Stimulated activated CD8-positive, alpha-beta memory T cell treated with anti-CD3 and anti-CD28 coated beads, Interleukin-4, amount 100 ng/mL, for 4 hours (primary cell): ENCODE measurements at places on chromosomes 16 and 17.

DNA sequence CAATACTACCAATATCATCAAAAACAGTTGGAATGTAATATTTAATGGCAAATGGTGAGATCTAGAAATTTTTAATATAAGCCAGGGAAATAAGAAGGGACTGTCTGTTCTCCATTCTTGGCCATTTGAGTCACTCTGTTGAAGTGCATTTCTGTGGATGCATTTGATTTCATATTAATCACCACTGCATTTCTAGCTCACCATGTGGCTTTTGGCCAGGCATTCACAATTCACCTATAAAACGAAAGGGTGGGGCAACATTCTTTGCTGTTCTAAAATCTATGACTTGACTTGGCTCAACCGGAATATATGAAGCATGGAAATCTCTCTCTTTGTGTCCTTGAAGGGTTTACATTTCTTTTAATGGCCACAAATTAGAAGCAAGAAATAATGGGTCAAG is 483.0 kb downstream of the SLC39A11 start:
- no peak for DNase-seq

DNA sequence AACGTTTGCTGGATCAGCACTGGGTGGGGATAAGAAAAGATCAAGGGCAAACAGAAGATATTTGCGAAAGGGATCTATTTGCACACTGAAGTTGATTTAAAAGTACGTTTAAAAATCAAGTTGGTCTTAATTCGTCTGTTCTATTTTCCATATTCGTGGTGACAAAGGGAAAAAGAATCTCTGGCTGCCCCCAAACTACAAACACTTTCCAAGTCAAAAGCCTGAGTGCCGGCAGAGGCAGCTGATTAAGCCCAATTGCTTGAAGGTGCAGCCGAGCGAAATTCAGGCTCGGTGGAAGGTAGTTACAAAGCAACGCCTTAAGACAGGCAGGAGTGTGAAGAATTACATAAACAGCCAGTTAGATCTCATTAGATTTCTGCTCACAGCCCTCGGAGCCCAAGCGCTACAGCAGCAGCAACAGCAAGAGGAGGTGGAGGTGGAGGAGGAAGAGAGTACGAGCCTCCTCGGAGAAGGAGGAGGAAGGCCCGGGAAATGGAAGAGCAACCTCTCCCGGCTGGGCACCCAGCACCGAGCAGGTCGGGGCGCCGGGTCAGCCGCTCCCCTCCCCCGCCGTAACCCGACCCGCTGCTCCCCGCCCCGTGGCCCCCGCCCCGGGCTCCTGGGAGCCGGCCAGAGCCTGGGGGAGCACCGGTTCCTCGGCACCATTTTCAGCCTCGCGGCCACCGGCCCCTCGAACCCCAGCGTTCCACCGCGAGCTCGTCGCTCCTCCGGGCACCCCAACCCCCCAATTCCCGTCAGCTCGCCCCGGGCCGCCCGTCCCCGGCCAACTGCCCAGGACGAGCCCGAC is 890 bp downstream of the TOB1 start:
- no peak for DNase-seq

DNA sequence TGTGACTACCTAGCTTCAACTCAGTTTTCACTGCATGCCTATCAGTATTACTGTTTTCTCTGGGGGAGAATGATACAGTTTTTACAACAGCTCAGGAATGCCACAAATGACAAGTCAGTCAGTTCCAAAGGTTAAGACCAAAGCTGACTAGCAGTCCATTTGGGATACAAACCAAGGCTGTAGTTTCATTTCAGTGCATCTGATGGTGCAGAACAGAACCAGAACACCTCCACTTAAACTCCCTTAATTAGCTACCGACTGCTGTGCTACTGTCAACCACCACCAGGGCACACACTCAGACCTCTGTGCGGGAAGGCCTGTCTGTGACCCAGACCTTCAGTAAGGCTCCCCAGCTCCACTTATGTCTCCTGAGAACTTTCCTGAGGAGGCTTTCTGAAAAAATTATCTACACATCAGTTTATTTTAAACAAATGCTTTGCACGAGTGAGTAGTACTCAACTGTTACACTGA is 20.4 kb downstream of the NFE2L1 start:
- no peak for DNase-seq

DNA sequence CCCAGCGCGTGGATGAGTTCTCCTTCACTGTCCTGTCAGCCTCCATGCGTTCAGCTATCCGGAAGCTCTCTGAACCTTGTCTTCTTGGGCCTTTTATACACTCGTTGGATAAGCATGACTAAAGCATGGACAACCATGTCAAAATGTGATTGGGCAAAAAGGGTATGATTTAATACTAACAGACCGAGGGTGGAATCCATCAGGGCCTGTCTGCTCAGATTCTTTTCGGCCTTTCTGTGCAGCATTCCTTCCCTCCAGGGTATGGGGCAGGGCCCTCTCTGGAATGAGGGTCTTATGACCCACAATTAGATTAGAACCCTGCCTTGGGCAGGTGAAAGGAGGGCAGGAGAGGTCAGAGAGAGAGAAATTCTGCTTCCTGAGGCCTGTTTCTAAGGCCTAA is 14.0 kb upstream of the CCL5 start:
- no peak for DNase-seq

DNA sequence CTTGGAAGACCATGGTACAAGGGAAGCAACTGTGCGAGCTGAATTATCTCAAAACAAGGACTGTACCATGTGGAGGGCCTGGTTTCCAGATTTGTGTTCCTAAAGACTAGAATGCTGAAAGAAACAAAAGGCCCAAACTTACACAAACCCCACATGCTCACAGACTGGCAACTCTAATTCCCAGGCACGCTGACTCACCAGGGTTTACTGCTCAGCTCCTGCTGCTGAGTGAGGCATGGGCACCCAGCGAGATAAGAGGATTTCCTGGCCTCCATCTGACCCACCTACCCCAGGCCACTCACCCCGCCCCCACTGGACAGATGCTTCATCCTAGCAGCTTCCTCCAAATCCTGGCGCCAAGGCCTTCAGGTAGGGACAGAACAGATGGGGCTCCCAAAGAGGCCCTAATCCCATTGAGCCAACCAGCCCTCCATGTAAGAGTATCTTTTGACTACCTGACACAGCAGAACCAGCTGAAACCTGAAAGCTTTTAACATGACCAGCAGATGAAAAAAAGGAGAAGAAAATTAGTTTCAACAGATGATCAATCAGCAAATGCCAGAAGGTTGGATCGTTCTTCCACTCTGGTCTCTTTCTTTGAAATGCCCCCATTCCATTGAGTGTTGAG is 33.9 kb downstream of the DCUN1D3 start:
- no peak for DNase-seq

GRCh38 chr17:49223168-49223516 is 7.4 kb downstream of the PHOSPHO1 start:
- no peak for DNase-seq

GRCh38 chr16:77133706-77134105 is 57.3 kb upstream of the MON1B start:
- DNase-seq, result no peak

DNA sequence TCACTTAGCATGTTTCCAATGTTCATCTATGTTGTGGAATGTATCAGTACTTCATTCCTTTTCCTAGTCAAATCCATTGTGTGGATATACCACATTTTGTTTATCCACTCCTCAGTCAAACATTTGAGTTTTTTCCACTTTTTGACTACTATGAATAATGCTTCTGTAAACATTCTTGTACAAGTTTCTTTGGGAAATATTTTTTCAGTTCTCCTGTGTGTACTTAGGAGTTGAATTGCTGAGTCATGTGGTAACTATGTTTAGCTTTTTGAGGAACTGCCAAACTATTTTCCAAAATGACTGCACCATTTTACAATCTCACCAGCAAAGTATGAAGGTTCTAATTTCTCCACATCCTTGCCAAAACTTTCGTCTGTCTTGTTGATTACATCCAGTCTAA is 223.7 kb upstream of the AXIN2 start:
- DNase-seq, result no peak

GRCh38 chr17:37802712-37803416 is 58.0 kb upstream of the HNF1B start:
- DNase-seq, result no peak

- no peak for DNase-seq
Measured at GRCh38 chr16:67902831-67903230, 9.8 kb downstream of the PSKH1 start.

- DNase-seq, result no peak
Measured at GRCh38 chr17:75517297-75517865, 1.1 kb downstream of the TSEN54 start.

DNA sequence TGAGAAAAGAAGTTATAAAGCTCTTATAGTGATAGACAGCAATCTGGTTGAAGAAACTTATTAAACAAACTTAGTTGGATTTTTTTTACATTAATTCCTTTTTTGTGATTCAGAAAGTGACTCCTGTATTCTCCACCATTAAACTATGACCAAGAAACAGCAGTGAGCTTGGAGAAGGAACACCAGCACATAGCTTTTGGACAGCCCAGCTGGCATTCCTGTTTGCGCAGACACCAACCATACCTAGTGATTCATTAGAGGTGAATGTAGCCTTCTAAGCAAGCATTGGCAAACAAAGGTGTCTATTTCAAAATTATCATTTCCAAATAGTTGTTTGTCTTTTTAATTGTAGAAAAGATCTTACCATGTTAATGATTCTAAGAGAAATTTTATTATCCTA is 94.4 kb downstream of the STXBP4 start:
- DNase-seq, result no peak

GRCh38 chr16:73034374-73034773 is 13.6 kb downstream of the ZFHX3 start:
- DNase-seq, result no peak

DNA sequence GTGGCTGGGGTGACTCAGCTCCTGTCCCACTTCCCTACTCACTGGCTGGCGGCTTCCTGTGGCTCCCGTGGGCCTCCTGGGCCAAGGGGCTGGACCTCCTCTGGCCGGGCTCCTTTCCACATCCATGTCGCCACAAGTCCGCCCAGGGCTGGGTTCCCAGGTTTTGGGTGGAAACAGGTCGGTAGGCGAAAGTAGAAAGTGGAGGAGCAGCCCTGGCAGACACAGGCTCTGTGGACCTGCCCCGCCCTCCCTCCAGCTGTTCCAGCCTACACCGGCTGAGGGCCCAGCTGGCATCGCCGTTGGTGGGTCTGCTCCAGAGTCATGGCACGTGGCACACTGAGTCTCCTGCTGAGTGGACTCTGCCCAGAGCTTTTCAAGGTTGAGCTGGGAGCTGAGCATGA is 28.7 kb downstream of the GSE1 start:
- DNase-seq, result no peak

GRCh38 chr17:78416791-78417530 is 38.5 kb downstream of the PGS1 start:
- no peak for DNase-seq

GRCh38 chr17:55668312-55668920 is 54.2 kb downstream of the TMEM100 start:
- DNase-seq, result no peak

DNA sequence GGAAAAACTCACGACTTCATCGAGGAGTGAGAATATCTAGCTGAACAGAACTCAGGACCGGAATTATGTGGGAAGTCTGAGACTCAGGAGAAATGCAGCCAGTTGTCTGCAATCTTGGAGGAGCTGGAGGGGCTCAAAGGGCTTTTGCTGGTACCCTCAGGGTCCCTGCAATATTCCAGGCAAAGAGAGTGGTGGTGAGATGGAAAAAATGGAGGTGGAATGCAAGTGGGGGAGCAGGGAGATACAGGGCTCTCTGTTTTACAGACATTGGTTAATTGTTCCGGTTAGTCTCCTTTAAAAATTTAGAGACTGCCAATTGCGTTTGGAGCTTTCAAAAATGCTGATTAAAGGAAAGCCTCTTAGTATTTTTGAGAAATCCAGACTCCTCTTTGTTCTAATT is 18.2 kb upstream of the HP start:
- no peak for DNase-seq

GRCh38 chr17:82687375-82687861 is 11.1 kb downstream of the RAB40B start:
- no peak for DNase-seq

- DNase-seq, result no peak
Measured at GRCh38 chr17:34305606-34306005, 13.6 kb upstream of the CCL8 start.

DNA sequence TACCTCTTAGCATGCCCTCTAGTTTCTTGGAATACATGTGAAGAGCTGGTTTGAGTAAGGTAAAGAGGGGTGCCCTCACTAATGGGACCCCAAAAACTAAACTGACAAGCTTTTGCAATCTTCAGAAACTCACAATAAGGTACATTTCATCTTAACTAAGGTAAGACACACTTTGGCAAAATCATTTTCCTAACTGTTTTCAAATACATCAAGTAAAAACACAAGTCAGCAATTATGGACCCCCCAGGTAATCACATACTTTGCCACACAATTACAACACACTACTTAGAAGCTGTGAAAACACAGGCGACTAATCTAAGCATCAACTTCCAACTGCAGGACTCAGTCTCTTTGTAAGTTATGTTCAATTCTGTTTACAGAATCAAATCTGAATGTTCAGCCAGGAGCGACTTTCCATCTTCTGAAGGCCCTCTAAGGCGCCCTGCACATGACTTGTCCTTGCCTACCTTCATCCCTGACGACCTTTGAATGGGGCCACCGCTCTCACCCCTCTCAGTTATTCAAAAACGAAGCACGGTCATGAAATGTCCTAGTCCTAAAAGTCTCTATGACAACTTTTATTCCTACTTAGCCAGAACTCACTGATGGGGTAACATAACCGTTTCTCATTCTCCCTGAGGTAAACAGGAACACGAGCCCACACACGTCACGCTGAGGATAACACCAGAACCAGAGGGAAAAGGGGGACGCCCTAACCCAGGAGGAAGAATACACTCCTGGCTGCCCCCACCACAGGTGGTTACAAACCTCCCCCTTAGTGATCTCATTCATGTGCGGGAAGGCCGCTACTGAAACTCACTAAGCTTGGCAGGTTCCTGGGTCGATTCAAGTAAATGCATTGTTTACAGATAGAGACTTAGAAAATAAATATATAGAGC is 5.5 kb downstream of the CREBBP start:
- no peak for DNase-seq

DNA sequence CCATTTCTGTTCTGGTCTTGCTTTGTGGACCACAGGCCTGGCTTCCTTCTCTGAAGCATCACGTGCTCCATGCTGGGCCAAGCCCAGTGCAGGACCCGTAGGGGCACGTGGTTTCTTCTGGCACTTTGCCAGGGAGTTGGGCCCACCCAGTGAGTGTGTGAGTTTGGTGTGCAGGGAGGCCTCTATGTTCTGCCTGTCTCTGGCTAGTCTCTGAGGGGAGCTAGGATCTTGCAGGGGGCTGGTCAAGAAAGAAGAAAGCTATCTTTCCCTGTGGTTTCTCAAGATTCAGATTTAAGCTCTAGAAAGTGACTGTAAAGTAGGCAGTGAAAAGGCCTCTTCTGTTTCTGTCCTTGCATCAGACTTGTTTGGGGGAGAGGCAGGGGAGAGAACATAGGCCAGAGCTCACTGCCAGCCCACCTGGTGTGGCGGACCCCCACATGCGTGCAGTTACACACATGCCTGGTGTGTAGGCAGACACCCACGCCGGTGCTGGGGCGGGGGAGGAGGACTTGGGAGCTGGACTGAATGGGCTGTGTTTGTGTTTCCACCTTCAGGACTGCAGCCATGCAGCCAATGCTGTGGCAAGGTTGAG is 11.8 kb downstream of the LASP1 start:
- no peak for DNase-seq

- no peak for DNase-seq
Measured at GRCh38 chr16:83002351-83003334, 375.9 kb downstream of the CDH13 start.

- DNase-seq, result no peak
Measured at GRCh38 chr17:45160447-45161287, 1.0 kb upstream of the HEXIM2 start.
